ENCODE measurements at places on chromosomes 11 and 22.

- peak; percentile 92 for DNase-seq
Measured at GRCh38 chr22:35552196-35552842, 11.7 kb downstream of the RASD2 start.

DNA sequence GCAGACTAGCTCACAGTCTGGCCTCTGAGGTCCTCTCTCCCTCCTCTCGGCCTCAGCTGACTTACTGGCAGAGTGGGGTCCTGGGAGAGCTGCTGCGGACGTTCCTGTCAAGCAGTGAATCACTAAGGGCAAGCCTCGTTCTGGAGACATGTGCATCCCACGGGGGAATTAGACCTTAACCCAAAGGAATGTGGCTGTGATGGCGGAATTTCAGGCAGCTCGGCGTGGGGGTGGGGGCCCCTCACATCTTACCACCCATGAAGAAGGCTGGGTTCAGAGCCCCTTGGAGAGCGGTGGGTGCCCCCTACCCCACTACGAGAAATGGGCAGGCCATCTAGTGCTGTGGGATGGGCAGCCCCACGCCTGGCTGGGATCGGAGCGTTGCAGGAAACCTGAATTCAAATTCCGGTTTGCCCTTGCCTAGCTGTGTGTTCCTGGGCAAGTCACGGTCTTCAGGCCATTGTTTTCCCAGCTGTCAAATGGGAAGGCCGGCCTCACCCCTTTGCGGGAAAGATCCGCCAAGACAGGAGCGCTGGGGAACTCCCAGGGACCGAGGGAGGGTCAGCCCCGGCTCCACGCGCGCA, 554 bp downstream of the LRRC32 start:
- peak; percentile 97 for DNase-seq

- DNase-seq, result peak; percentile 70
Measured at GRCh38 chr22:37313376-37314314, 31.3 kb downstream of the CYTH4 start.

- DNase-seq, result peak; percentile 92
Measured at GRCh38 chr22:24683691-24684090, 80.7 kb downstream of the GGT1 start.

DNA sequence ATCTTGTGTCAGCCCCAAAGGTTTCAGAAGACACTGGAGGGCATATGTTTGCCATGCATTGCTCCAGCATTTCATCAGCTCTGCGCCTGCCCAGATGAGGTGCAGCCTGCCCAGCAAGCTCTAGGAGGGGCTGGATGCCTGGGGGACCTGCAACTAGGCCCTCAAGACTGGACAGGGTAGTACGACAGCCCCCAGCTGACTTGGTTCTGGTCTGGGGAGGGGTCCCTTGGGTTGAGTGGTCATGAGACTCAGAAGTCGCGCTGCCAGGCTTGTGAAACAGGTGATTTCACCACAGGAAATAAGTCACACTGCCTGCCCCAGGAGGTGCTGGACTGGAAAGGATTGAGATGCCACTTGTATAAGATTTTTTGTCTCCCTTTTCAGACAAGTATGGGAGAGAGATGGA, 23.4 kb downstream of the TPBGL start:
- DNase-seq, result peak; percentile 68

DNA sequence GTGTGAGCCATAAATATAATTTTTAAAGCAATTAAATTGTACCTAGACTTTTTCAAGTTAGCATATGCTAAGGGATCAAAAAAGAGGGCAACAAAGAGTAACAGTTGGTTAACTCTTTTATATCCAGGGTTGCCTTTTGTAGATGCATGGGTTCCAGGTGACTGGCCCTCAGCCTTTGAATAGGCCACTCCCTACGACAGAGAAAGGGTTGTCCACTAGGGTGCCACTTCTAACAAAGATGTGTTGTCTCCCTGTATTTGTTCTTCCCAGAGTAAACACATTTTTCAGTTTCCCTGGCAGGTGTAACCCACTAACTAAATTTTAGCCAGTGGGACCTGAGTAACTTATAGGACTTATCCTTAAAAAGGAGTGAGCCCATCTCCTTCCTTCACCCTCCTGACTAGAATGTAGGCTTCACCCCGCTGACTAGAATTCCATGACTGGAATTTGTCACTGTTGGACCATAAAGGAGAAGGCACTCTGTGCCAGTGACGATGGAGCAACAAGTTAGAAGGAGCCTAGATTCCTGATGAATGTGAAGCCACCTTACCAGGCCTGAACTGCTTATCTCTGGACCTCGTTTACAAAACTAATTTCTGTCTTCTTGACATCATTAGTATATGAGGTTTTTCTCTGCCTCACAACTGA, 16.6 kb downstream of the TUG1 start:
- DNase-seq, result no peak

DNA sequence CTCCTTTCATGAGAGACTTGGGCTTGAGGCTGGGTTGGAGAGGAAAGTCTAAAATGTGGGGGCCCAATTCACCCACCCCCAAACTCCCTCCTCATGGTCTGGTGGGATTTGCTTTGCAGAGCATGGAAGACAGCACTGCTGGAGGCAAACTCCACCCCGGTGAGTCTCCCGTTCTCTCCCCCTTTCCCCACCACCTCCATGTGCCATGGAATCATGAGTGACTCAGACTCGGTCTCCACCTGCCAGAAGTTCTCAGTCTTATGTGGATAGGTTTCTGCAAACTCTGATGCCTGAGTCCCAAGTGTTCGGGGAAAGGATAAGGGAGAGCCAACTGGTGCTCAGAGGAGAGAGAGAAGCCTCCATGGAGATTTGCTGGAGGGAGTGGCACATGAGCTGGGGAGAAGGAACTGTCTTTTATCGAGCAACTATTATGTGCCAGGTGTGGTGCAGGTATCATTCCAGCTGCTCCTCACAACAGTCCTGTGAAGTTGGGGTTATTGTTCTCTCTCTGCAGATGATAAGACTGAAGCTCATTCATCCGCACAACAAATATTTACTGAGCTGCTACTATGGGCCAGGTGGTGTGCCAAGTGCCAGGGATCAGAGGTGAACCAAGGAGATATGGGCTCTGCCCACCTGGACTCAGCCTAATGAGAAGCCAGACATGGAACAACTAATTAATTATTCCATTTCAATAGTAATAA, 6.6 kb downstream of the PLEKHB1 start:
- DNase-seq, result no peak

- DNase-seq, result no peak
Measured at GRCh38 chr22:38479096-38479837, 11.4 kb downstream of the KDELR3 start.

DNA sequence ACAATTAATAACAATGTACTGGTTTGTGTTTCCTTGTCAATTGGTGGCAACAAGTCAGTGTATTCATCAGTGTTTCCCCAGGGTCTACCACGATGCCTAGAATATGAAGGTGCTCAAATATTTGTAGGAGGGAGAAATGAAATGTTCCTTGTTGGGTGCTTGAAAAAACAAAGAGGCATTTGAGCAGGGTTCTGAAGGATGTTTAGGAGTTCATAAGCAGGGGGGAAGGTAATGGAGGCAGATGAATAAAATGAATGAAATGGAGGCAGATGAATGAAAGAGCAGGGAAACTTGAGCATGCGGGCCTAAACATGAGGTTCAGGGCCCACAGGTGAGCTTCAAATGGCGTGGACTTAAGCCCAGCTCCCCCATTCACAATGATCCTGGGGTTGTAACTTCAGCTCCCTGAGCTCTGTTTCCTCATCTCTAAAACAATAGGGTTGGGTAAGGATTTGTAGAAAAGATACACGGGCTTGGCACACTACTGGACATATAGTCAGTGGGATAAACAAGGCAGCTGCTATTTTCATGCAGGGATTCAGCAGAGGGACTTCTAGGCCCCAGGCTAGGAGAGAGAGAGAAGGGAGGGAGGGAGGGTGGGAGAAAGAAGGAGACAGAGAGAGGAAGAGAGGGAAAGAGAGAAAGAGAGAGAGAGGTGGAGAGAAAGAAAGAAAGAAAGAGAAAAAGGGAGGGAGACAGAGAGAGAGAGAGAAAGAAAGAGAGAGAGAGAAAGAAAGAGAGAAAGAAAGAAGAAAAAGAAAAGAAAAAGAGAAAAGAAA, 73.7 kb downstream of the MN1 start:
- DNase-seq, result no peak

- peak; percentile 29 for DNase-seq
Measured at GRCh38 chr11:20157728-20158127, 2.5 kb downstream of the DBX1 start.

DNA sequence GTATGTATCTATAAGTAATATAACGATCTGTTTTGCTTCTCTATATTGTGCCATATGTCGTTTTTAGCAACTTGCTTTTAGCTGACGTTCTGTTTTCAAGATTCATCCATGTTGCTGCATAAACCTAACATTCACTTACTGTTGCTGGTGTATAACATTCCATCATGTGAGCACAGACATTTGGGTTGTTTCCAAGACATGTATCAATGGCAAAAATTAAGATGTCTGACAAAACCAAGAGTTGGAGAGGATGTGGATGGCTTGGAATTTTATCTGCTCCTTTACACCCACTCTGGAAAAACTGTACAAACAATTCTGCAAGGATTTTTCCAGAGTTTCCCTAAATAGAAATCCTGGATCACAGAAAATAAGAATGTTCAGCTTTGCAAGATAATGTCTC, 40.9 kb downstream of the DGCR2 start:
- DNase-seq, result no peak

- peak; percentile 8 for DNase-seq
Measured at GRCh38 chr11:30128269-30128932, 102.4 kb upstream of the FSHB start.

DNA sequence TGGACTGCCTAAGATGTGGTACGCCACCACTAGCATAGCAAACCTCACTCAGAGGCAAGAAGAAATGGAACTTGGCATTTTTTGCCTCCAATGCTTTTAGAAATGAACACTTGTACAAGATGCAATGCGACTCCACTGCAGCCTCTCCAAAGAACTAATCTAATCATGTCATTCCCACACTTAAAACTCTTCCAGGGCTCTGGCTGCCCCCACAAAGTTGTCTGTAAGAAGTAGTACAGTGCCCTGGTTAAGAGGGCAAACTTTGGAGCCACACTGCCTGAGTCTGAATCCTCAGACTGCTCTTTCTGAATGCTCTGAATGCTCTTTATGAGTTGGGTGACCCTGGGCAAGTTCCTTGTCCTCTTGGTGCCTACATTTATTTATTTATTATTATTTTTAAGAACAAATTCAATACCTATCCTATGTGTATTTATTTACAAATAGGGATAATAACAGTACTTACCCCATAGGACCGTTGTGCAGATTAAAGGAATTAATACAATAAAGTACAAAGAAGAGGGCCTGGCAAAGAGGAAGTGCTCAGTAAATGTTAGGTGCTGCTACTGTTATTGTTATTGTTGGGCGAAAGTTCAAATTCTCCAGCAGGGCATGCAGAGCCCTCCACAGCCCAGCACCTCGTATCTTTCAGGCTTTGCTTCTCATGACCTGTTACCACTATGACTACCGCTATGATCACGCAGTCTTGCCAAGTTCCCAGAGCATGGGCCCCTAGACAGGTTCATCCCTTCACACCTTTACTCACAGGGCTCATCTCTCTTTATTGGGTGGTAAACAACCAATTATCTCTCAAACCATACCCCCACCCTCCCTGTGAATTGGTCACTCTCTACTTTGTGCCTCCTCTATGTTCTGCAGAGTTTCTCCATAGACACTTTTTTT, 59.3 kb downstream of the RAB30 start:
- DNase-seq, result no peak

DNA sequence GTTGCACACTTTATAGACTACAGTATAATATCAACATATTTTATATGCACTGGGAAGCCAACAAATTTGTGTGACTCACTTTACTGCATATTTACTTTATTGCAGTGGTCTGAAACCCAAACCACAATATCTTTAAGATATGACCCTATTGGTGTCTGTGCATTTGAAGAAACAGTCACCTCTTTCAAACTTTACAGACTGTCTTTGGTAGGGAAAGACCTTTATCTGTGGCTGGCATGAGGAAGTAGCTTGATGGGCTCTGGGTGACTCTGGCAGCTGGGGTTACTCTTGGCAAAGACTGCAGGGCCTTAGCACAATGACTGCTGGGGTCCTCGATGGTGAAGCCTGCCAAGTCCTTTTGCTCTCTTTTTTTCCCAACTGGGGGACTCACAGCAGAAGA, 21.3 kb upstream of the ABTB2 start:
- peak; percentile 81 for DNase-seq

- DNase-seq, result no peak
Measured at GRCh38 chr22:42217019-42217751, 53.3 kb downstream of the TCF20 start.

DNA sequence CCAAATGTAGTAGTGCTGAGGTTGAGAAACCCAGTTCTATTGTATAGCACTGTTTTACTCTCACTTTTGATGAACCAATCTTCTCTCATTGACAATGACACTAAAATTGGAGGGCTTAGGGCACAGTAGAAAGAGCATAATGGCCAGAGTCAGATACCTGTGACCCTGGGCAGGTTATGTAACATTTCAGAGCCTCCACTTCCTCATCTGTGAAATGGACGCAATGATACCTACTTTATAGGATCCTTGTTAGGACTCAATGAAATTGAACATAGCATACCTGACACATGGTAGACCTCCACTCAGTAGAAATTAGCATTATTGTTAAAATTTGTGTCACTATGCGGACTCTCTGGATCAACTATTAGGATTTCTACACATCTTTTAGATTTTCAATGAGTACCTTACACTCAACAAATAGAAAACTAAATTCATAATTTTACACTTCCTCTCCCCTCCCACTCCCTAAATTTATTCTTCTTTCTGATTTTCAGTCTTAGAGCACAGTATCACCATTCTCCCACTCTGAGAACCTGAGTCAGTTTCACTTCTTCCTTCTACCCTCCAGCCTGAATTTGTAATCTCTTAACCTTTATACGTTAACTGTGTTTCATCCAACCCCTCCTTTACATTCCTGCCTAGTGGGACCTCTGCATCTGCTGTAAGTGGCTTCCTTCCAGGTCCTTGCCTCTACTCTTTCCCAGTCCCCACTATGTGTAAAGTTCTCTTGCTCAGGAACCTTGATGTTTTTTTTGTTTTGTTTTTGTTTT, 78.3 kb downstream of the MICAL2 start:
- DNase-seq, result no peak

DNA sequence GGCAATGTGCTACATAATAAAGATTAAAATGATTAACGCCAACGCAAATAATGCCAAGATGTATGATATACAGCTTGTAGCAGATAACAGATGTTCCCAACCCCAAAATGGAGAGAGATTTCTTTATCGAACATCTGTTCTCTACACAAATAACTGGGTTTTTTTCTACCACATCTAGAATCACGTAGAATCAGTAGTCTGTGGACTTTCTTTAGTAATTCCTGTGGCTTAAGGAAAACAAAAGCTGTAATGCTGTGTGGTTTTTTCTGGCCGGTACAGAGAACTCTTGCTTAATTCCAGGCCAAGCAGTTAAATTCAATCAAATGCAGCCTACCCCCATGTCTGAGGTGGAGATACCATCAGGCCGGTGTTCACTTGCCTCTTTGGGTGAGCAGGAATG, 303.4 kb downstream of the FAT3 start:
- DNase-seq, result peak; percentile 44

GRCh38 chr11:74299015-74299414, 12.4 kb downstream of the P4HA3 start:
- no peak for DNase-seq

DNA sequence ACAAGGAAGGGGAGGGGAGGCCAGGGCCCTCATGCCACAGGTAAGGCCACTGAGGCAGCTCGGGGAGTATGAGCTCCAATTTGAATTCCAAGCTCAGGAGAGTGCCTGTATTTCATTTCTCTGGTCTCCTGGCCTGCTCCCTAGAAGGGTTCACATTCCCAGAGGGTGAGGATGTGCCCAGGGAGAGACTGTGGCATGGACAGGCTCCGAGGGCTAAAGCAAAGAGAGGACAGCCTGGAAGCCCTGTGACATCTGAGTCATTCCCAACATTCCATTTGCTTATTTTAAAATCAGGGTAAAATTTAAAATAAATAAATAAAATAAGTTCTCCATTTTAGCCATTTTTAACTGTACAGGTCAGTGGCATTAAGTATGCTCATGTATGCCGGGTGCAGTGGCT, 18.6 kb upstream of the FOLR1 start:
- DNase-seq, result no peak

Measured in osteoblast (primary cell).